NCI-H1436 (cell line): ENCODE measurements at places on chromosomes 1 and 21.

DNA sequence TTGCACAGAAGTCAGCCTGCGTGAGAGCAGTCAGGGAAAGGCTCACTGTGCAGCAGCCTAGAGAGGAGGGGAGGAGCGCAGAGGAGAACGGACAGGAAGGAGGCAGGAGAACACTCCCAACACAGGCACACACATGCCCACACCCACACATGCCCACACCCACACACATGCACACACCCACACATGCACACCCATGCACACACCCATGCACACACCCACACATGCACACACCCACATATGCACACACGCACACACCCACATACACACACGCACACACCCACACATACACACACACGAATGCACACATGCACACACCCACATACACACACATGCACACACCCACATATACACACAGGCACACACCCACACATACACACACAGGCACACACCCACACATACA lies 7.1 kb downstream of the SUMO3 start:
- no peak for DNase-seq

DNA sequence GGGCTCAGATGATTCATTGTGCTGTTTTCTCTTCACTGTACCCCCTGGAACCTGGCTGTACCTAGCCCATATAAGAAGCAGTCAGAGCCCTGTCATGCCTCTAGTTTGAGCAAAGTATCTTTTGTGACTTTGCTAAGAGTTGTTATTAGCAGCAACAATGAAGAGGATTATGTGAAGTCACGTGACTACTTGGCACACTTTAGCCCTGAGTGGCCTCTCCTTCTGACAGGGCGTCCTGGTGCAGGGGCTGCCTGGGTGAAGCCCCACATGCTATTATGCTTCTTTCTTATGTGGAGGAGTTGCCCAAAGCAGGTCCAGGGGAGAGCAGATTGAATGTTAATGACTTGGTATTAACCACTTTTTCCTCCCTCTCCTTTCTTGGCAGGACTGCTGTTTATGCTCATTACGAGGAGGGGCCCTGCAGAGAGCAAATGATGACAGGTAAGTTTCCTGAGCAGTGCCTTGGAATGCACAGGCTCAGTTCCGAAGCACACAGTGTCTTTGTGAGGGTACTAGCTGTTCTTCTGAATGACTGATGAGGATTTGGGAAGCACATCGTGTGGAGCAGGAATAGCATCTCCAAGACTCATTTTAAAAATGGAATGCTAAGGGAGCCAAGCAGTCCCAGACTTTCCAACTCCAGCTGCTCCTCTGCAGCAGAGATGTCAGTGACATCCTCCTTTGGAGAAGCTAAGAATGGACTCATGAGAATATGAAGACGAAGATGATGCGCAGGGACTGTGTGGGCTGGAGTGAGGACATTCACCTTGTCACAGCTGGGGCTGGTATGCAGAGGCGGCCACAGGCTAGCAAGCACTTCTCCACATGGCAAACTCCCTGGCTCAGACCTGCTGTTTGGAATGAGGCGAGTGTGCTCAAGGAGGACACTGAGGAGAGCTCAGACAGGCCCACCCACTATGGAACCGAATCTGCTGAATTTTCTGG lies 15.2 kb upstream of the ST3GAL3 start:
- DNase-seq: no peak

DNA sequence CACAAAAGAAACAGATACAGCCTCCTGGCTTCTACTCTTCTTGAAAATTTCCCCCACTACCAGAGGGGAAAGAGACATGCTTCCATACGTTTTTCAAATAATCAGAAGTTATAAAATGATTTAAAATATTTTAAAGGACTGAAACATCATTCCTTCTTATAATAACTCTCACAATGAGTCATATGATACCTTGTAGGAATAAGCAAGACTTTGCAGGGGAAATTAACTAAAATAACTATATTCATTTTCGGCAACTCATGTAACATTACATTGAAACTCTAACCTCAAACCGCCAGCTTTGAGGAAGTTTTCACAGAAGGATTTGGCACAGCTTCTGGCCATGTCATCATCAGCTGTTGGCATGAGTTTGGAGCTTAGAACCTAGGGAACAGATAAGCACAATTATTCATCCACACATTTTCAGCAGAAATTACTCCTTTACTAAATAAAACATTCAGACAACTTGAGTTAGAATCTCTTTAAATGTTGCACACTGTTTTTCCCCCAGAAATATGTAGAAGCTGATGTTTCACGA lies 85.9 kb downstream of the USP24 start:
- no peak for DNase-seq

DNA sequence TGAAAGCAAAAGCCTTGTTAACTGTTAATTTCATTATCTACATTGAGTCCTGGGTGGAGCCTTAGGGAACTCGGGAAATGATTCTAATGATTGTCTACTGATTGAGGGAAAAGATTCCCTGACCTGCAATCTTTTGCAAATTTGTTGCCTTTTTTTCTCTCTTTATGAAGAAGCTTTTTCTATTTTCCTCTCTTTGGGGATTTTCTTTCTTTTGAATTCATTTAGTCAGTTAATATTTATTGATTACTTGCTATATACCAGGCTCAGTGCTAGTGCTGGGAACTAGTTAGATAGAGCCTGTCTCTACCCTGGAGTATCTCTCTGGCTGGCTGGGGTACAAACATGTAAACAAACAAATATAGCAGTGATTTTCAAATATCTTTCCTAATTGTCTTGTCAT lies 71.2 kb upstream of the CACYBP start:
- no peak for DNase-seq

DNA sequence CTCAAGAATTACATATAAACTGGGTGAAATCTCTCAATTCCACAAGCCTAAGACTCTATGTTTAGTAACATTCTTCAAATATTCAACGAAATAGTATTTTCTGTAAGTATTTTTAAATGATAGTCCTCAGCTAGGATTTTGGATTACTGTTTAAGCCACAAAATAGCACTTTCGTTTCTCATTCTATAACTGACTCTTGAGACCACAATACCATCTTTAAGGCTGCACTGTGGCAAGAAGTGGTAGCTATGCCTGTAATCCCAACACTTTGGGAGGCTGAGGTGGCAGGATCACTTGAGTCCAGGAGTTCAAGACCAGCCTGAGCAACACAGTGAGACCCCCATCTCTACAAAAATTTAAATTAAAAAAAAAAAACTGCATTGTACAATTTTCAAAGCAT lies 126.7 kb downstream of the CDC42BPA start:
- DNase-seq: no peak

GRCh38 chr21:33283203-33283602 lies 17.0 kb downstream of the IL10RB start:
- DNase-seq: no peak

DNA sequence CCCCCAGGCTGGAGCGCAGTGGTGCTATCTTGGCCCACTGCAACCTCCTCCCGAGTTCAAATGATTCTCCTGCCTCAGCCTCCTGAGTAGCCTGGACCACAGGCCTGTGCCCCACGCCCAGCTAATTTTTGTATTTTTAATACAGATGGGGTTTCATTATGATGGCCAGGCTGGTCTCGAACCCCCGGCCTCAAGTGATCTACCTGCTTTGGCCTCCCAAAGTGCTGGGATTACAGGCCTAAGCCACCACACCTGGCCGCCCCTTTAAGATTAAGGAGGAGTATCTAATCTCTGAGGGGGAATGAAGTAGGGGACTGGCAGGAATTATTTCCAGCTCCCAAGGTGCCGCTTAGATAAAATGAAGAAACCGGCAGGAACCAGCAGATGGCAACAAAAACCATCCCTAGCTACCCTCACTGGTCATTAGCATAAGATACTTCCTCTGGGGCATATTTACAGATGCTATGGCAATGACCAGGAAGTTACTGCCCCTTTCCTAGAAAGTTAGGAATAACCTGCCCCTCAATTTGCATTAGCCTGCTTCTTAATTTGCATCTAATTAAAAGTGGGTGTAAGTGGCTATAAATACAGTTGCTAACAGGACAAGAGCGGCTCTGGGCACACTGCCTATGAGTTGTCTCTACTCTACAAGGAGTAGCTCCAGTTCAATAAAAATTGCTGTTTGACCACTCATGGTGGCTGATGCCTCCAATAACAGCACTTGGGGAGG lies 7.1 kb upstream of the NSUN4 start:
- DNase-seq: peak; percentile 38

GRCh38 chr1:11281518-11282331 lies 8.7 kb downstream of the UBIAD1 start:
- DNase-seq: no peak

DNA sequence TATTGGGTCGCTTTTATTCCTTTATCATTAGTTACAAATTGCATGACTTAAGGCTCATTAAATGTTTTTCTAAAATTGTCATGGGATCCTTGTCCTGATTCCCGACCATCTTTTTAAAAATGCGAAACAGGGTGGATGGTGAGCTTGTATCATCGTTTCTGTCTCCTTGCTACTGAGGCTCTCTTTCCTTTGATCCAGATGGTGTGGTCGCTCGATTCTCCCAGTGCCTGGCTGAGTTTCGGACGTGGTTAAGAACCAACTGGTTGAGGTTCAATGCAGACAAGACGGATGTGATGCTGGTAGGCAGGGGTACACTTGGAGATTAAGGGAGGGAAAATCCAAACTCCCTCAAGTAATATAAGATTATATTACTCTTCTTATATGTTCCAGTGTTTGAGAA lies 1.2 kb downstream of the MIER1 start:
- DNase-seq: no peak

DNA sequence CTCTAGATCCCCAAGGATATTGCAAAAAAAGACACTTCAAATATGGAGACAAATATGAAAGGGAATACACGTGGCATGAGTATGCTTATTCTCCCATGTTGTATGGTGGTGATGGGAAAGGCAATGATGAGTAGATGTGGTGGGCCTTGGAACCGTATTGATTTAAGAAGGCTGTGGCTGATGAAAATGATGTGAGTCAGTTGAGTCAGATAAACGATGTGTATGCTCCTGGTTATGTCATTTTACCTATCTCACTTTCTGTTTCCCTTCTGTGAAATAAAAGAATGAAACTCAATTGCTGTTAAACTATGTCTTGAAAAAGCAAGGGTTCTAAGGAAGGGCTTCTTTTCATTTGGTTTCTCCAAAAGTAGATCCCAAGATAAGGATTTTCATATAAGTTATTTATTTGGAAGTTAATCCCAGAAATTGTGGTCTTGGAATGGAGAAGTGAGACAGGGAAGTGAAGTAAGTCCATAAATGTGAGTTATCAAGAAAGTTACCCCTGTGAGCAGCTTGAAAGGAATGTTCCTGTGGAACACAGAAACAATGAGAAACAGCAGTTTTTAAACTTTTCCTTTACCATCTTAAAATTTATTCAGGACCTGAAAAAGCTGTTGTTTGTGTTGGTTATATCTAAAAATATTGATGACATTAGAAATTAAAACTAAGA lies 292.0 kb downstream of the DUSP10 start:
- no peak for DNase-seq

DNA sequence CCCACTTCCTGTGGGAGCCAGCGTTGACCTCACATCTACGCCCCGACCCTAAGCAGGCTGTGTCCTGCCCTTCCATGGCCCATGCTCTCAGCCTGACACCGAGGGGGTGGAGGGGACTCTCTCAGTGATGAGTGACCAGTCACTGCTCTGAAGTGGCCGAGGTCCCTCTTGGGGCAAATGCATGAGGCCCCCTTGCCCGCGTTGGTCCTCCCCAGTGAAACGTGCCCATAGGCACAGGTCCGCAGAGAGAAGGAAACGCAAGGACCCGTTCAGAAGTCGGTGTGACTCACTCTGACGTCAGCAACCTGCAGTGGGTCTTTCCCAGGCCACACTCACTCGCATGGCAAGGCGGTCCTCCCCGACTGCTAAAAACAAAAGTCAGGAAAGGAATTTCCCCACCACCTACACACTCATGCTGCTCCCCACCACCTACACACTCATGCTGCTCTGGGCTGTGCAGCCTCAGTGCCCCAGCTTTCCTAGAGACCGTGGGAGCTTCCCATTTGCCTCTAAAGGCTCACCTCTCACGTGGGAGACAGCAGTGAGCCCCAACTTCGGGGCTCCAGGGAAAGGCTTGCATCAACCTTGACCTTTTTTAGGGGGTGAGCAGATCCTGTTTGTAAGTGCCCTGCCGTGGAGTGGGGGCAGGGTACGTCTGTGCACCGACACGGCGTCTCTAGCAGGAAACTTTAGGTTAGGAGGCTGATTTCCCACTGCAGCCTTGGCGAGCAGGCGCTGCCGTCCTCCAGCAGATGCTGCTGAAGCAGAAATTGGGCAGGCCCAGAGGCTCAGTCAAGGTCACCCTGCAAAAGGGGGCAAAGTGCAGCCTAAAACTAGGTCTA lies 11.4 kb downstream of the UBASH3A start:
- no peak for DNase-seq

DNA sequence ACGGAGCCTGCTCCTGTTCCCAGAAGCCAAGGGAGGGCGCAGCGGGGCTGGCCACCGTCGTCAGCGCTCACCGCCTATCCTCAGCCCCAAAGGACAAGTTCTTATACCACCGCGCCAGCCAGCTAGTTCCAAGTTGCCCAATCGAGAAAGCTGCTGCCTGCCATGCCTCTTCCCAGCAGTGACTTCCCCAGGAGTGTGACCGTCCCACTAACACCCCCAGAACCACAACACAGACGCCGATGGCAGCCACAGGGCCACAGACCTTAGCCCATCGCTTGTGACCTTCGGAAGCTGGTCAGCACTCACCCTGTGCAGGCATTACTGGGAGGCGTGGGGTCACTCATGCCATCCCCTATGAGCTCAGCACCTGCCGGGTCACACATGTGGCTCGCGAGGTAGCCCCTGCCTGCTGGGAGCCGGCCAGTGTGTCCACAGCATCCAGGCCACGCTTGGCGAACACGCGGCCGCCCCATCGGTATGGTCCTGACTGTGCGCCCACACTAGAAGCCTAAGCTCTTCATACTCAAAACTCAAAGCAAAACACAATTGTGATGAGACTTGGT lies 20.1 kb downstream of the NADK start:
- DNase-seq: no peak

- DNase-seq: no peak
Measured at GRCh38 chr1:207848234-207848633, 62.7 kb downstream of the CD34 start.

GRCh38 chr1:101142244-101142643 lies 94.6 kb upstream of the S1PR1 start:
- DNase-seq: no peak

DNA sequence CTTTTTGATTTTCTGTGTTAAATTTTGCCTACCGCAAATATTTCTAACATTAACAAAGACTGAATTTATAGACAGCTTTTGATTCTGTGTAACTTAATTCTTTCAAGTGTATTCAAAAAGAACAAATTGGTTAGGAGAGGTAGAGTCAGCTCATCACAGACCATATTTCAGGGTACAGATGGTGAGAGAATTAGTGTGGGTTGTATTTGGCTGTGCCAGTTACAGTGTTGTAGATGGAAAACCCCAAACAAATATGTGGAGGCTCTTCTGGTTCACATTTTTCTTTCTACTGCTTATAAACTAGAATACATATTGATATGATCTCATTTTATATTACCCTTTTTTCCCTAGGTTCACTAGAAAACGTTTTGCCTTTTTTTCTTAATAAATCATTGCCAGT lies 11.1 kb downstream of the RCAN3 start:
- DNase-seq: no peak

- DNase-seq: no peak
Measured at GRCh38 chr1:148385371-148386030, 97.6 kb downstream of the PPIAL4G start.

GRCh38 chr1:153399401-153400055 lies 8.7 kb upstream of the S100A8 start:
- DNase-seq: no peak
